Activated T-helper 1 cell treated with anti-CD3 and anti-CD28 coated beads, Interleukin-2, amount 50 U/mL, for 16 hours (primary cell): ENCODE measurements at places on chromosomes 7 and 10.

DNA sequence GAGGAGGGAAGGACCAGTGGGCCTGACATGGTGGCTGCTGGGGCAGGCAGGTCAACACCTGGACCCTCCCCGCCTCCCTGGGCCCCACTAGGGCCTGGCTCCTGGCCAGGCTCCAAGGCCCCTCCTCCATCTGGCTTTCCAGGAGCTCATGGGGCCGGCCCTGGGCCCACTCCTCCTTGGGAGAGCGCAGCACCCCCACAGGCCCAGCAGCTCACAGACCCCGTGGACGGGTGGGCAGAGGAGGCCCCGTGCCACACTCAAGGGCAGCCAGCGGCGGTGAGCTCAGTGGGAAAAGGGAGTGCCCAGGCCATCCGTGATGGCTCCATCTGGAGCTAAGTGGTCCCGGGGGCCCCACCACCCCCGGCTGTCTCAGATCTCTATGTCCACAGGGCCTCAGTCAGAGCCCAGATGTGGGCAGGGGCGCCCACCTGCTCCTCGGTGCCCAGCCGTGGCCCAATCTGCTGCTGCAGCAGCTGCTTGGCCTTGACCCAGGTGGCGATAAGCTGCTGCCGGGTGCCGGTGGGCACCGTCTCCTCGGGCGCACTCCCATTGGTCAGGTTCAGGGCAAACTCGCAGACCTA is 32.8 kb downstream of the CFAP46 start:
- DNase-seq = no peak

DNA sequence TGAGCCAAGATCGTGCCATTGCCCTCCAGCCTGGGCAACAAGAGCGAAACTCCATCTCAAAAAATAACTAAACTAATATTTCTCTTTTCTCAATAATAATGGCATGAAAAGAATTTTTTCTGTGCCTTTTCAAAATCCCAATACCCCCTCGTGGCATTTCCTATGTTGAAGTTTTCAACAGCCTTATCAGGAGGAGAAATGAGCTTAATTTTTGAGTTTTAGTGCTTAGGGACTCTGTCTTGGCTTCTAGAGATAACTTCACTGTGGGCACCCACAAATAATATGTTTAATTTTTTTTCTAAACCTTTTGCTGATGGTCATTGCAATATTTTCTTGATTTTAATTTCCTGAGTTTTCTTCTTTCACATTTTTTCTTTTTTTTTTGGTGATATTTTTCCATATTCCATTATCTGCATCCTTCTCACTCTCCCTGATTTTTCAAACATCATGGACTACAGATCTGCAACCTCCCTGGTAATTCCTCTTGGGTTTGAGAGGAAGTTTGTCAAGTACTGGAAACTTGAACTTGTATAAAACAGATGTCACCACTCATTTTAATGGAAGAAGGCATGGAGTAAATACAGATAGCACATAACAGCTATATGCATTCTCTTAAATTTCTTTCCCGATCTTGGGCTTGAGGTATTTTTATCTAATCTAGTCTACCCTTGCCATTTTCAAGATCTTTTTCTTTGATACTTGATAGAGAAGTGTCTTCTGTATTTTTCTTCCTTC is 84.0 kb downstream of the KAT6B start:
- DNase-seq = no peak

- DNase-seq = no peak
Measured at GRCh38 chr10:77494327-77494726, 143.3 kb downstream of the KCNMA1 start.

DNA sequence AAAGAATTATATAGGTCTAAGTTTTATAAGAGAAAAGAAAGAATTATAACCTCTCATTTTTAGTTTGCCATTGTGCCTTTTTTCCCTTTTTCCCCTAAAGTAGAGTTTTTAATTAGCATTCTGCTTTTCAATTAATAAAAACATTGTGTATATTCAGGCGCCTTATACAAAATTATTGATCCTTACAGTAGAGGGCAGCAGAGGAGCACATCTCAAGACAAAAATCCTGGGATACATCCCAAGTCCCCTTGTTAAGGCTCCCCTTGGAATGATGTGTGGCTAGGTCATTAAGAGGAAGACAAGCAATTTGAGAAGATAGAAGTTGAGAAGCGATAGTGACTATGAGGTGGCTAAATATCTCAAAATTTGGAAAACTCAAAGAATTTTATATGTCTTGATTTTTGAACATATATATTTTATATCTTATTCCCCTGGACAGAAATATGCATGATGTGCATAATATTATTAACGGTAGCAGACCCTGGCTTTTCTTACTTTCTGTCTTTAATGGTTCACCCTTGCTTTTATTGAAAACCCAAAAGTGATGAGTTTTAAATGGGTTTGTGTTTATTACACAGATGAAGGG is 19.1 kb upstream of the TPK1 start:
- DNase-seq = no peak

DNA sequence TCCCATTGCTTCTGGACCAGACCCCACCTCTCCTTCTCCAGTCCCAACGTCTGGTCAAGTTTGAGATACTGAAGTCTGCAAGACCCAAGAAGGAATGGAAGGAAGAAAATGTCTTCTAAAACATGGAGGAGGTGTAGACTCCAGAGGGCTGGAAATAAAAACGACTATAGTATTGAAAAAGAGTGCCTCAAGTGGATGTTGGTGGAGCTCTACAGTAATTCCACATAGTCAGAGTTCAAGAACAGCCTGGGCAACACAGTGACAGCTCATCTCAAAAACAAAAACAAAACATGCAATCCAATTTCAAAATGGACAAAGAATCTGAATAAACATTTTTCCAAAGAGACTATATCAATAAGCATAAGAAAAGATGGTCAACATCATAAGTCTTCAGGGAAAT is 2.3 kb upstream of the PCGF6 start:
- DNase-seq = no peak

- DNase-seq = no peak
Measured at GRCh38 chr10:37535459-37536246, 321.8 kb downstream of the ZNF248 start.

DNA sequence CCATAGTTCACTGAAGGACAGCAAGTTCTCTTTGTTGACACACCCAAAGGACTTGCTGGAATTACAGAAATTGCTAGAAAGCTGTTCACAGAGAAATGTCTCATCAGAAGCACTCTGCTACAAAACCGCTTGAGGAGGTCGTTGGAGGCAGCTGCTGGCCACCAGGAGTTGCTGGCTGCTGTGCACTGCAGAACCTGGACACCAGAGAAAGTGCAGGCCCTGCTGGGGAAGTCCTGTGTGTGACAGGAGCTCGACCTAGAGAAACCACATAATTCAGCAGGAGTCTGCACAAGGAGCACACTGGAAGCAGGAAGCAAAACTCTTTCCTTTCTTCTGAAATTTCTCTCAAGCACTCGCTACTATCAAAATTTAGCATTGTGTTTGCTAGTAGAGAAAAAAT is 461.5 kb upstream of the GHITM start:
- no peak for DNase-seq

- DNase-seq = no peak
Measured at GRCh38 chr7:118054529-118054928, 129.4 kb upstream of the LSM8 start.

- DNase-seq = no peak
Measured at GRCh38 chr10:52865213-52865612, 92.6 kb upstream of the MBL2 start.
